ENCODE measurements at places on chromosomes 11 and 22.

DNA sequence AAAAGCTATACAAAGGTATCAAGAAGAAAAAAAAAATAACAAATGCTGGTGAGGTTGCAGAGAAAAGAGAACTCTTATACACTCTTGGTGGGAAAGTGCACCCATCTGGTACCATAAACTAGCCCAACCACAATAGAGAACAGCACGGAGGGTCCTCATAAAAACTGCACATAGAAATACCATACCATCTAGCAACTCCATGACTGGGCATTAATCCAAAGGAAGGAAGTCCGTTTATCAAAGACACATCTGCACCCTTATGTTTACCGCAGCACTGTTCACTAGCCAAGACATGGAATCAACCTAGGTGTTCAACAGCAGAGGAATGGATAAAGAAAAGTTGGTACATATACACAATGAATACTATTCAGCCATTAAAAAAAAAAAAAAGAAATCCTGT, 10.8 kb upstream of the CLDN5 start:
- no peak for DNase-seq

GRCh38 chr11:114562166-114562916, 2.7 kb upstream of the NXPE1 start:
- no peak for DNase-seq

GRCh38 chr11:67604815-67605214, 1.9 kb upstream of the NDUFV1 start:
- DNase-seq: no peak

- no peak for DNase-seq
These were observed 40.8 kb downstream of the CDPF1 start for GRCh38 chr22:46209262-46209661.

- no peak for DNase-seq
These were observed 1.4 kb downstream of the GNB1L start for GRCh38 chr22:19853058-19853878.

Measured in activated CD4-positive, CD25-positive, alpha-beta regulatory T cell (primary cell).